A549 treated with dexamethasone at 1 μM for 4 hours (cell line): ENCODE measurements at places on chromosomes 11 and 22. TPM values are rescaled to one million over a fixed set of nuclear protein-coding genes. Genes with fewer than 3 reads are reported as not detected.

Gene LRRC4C
- total RNA-seq, result not detected in 5 replicates

Gene ISX
- total RNA-seq, result not detected in 5 replicates

Gene LMO1
- total RNA-seq, result 1.9 to 3.6 TPM (median 2.7 TPM) in 5 replicates

Gene SVIP
- 9.2 to 14.0 TPM (median 11.3 TPM) in 5 replicates for total RNA-seq

Gene GRAP2
- 0.12 TPM in 1 of 5 replicates, not detected in the others for total RNA-seq
